ENCODE measurements at places on chromosomes 11 and 22.

DNA sequence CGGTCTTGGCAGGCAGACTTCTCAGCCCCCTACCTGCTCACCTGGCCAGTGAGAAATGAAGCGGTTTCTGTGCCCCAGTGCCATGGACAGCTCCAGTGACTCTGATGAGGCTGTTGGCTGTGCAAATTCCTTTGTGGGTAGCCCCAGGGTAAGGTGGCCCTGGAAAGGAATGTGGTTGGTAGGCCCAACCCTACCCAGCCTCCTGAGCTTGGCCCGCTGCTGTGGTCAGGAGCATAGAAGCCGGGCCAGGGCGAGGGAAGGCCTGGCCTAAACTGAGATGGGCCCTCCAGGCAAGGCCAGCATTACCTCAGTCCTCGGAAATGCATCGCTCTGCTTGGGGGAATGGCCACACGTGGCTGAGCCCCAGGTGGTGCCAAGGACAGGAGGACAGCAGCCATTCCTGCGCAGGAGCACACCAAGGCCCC lies 16.9 kb downstream of the DAGLA start:
- H3K4me1 ChIP-seq = peaks cover 34% of the 10 kb centered on the region
- no peak overlapping the region for H3K4me3 ChIP-seq
- no peaks in the 10 kb centered on the region for H3K36me3 ChIP-seq
- H3K27me3 ChIP-seq = peaks cover 3% of the 10 kb centered on the region
- DNase-seq = no peak

DNA sequence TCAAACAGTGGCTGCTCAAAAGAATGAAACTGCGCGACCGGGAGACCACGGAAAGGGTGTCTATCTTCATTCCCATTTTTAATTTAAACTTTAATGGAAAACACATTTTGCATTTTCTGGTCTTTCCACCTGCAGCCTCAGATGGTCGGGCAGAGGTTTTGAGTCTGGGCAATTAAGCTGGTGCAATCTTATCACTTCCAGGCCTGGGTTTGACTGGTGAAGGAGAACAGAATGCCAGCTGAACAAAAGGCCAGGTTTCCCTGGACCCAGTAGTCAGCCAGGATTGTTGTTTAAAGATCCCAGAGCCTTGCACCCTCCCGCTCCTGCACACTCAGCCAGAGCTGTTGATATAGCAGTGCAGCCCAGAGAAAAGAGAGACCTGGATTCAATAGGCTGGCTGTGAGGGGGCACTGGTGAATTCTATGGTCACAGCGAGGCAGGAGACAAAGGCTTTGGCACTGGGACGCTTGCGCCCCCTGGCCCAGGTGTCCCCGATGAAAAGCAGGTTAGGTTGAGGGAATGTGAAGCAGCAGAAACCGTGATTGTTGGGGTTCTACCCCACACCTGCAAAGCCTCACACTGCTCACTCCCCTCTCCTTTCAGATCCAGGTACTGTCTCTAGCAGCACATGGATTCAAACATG lies 83.6 kb downstream of the FLI1 start:
- no peaks in the 10 kb centered on the region for H3K36me3 ChIP-seq
- no peak for DNase-seq
- H3K4me3 ChIP-seq = no peak overlapping the region
- H3K4me1 ChIP-seq = peaks cover 9% of the 10 kb centered on the region

GRCh38 chr22:26576026-26576680 lies 13.8 kb downstream of the TPST2 start:
- DNase-seq = no peak
- no peaks in the 10 kb centered on the region for H3K36me3 ChIP-seq
- no peak overlapping the region for H3K4me3 ChIP-seq
- no peaks in the 10 kb centered on the region for H3K27me3 ChIP-seq
- no peak overlapping the region for H3K27ac ChIP-seq

DNA sequence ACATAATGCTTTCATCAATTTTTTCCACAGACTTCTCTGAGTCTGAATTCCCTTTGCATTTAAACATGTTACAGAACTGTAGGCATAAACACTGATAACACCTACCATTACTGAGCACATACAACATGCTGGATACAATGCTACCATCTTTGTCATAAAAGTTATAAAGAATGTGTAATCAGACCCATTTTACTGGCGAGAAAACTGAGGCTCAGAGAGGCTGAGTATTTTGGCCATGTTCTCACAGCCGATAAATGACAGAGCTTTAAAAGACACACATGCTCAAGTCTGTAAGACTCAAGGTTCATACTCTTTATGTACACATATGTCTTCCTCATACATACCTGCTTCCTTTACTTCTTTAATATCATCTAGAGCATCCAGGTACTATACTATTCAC lies 2.6 kb downstream of the RRAS2 start:
- no peak for DNase-seq
- no peaks in the 10 kb centered on the region for H3K27me3 ChIP-seq
- H3K27ac ChIP-seq = no peak overlapping the region
- H3K36me3 ChIP-seq = no peaks in the 10 kb centered on the region
- peaks cover 4% of the 10 kb centered on the region for H3K4me1 ChIP-seq

DNA sequence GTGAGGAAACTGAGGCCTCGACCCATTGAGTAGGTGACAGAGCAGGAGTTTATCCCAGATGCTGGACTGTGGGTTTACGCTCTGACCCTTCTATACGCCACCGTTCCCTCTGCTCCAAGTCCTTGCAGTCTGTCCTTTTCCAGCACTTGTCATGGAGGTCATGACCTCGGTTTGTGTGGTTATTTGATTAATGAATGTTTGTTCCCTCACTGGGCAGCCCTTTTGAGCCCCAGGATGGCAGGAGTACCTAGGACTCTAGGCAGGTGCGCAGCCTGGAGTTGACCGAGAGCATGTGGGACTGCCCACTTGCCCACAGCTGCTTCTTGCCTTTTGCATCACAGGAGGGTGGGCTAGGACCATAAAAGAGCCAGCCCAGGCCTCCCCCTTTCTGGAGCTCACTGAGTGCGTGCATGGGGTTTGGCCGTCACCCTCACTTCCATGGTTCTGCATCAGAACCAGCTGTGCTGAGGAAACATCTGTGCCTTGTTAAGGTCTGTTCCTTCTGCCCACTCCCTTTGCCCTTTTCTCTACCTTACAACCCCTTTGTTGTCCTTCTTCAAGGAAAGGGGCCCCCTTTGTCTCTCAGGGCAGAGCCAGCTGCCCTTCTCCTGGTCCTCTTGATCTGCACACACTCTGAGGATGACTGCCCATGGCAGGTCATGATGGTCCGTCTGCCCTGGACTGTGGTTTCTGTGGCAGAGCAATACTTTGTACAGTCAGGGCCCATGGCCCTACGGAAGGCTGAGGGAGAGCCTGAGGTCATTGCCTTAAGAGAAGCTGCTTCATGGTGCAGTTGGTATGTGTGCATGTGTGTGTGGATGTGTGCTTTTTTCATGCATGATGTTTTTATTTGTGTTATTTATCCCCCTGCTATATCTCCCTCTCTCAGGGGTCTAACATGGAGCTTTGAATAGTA lies 38.2 kb downstream of the BMAL1 start:
- H3K27ac ChIP-seq = no peak overlapping the region
- DNase-seq = no peak
- no peaks in the 10 kb centered on the region for H3K36me3 ChIP-seq
- H3K4me1 ChIP-seq = no peaks in the 10 kb centered on the region
- H3K4me3 ChIP-seq = no peak overlapping the region

GRCh38 chr11:74504100-74504691 lies 10.7 kb upstream of the LIPT2 start:
- no peak overlapping the region for H3K27ac ChIP-seq
- no peaks in the 10 kb centered on the region for H3K36me3 ChIP-seq
- no peak overlapping the region for H3K4me3 ChIP-seq
- H3K27me3 ChIP-seq = no peaks in the 10 kb centered on the region
- no peaks in the 10 kb centered on the region for H3K4me1 ChIP-seq
- no peak for DNase-seq

DNA sequence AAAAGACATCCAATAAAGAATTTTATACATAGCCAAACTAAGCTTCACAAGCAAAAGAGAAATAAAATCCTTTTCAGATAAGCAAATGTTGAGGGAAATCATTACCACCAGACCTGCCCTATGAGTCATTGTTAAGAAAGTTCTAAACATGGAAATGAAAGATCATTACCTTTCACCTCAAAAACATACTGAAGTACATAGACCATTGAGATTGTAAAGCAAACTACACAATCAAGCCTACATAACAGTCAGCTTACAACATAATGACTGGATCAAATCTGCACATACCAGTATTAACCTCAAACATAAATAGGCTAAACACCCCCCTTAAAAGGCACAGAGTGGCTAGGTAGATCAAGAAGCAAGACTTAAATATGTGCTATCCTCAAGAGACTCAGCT lies 501.0 kb upstream of the LUZP2 start:
- DNase-seq = no peak
- no peak overlapping the region for H3K4me3 ChIP-seq
- no peaks in the 10 kb centered on the region for H3K27me3 ChIP-seq
- no peaks in the 10 kb centered on the region for H3K36me3 ChIP-seq
- no peak overlapping the region for H3K27ac ChIP-seq

DNA sequence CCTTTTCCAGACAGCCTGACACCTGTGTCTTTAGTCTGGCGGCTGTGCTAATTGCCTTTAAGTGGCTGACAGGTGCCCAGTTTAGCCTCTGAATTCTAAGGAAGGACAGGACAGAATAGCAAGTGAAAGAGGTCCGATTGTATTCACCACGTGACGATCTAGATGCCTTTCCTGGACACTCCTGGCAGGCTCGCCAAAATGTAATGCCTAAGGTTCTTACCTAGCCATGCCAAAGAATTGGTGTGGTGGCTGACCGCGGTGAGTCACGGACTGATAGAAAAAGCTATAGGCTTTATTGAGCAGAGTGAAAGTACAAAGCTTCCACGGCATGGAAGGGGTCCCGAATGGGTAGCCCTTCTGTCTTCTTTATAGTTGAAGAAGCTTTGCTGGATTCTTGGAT lies 26.7 kb downstream of the ANKRD42 start:
- H3K27me3 ChIP-seq = no peaks in the 10 kb centered on the region

DNA sequence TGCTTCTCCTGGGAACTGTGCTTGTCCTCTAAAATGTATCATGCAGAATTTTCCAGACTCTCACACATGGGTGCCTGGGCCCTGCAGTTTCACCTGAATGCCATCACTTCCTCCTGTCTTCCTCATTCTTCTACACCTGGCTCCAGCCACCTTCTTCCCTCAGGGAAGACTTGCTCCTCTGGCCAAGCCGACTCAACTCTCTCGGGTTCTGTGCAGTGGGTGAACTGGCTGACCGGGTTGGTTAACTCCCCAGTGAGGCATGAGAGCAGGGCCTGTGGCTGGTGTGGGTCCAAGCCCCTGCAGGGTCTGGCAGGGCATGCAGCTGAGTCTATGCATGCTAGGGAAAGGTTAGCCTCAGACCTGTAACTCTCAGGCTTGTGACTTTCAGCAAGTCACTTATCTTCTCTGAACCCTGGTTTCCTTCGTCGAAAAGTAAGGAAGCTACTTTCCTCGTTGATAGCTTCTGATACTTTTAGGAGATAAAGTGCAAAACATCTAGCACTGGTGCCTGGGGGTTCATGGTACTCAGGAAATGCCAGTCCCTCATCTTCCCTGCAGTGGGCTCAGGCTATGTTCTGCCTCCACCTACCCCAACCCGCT lies 11.9 kb downstream of the CD82 start:
- H3K27ac ChIP-seq = no peak overlapping the region
- H3K4me3 ChIP-seq = no peak overlapping the region
- DNase-seq = no peak
- no peaks in the 10 kb centered on the region for H3K4me1 ChIP-seq
- no peaks in the 10 kb centered on the region for H3K27me3 ChIP-seq

GRCh38 chr11:100942016-100942415 lies 187.6 kb downstream of the PGR start:
- no peak overlapping the region for H3K4me3 ChIP-seq
- DNase-seq = no peak
- no peaks in the 10 kb centered on the region for H3K27me3 ChIP-seq
- H3K36me3 ChIP-seq = no peaks in the 10 kb centered on the region

GRCh38 chr11:62428871-62429560 lies 10.2 kb downstream of the SCGB1A1 start:
- no peaks in the 10 kb centered on the region for H3K4me1 ChIP-seq
- peaks cover 6% of the 10 kb centered on the region for H3K27me3 ChIP-seq
- DNase-seq = no peak
- H3K36me3 ChIP-seq = no peaks in the 10 kb centered on the region

- H3K4me3 ChIP-seq = no peak overlapping the region
- peaks cover 5% of the 10 kb centered on the region for H3K36me3 ChIP-seq
- no peaks in the 10 kb centered on the region for H3K27me3 ChIP-seq
- H3K4me1 ChIP-seq = no peaks in the 10 kb centered on the region
- DNase-seq = no peak
Observed at GRCh38 chr22:27868732-27869282, 50.2 kb downstream of the PITPNB start.

- H3K4me1 ChIP-seq = no peaks in the 10 kb centered on the region
- no peaks in the 10 kb centered on the region for H3K27me3 ChIP-seq
- no peak for DNase-seq
- no peaks in the 10 kb centered on the region for H3K36me3 ChIP-seq
Observed at GRCh38 chr11:130469181-130469580, 20.7 kb downstream of the ADAMTS15 start.

GRCh38 chr11:116641561-116642045 lies 131.2 kb downstream of the BUD13 start:
- H3K4me1 ChIP-seq = peaks cover 9% of the 10 kb centered on the region
- peak; percentile 92 for DNase-seq
- no peak overlapping the region for H3K4me3 ChIP-seq
- H3K27me3 ChIP-seq = no peaks in the 10 kb centered on the region
- no peak overlapping the region for H3K27ac ChIP-seq

GRCh38 chr11:88103337-88104206 lies 71.7 kb downstream of the RAB38 start:
- no peaks in the 10 kb centered on the region for H3K4me1 ChIP-seq
- H3K27ac ChIP-seq = no peak overlapping the region
- no peaks in the 10 kb centered on the region for H3K36me3 ChIP-seq
- DNase-seq = peak; percentile 65
- no peaks in the 10 kb centered on the region for H3K27me3 ChIP-seq

DNA sequence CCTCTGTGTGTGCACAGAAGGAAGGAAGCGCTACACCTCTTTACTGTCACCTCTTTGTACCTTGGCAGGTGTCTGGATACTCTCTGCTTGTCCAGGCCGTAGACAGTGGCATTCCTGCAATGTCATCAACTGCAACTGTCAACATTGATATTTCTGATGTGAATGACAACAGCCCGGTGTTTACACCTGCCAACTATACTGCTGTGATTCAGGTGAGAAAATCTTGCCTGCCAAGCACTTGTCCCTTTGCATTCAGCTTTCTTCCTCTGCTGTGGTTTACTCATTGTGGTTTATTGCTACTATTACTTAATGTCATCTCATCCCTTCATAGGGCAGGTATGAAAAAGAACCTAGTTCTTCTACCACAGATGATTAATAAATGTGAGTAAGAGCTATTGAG lies 131.9 kb upstream of the MTNR1B start:
- no peaks in the 10 kb centered on the region for H3K27me3 ChIP-seq
- H3K4me3 ChIP-seq = no peak overlapping the region
- no peak for DNase-seq
- no peaks in the 10 kb centered on the region for H3K4me1 ChIP-seq
- H3K36me3 ChIP-seq = no peaks in the 10 kb centered on the region

DNA sequence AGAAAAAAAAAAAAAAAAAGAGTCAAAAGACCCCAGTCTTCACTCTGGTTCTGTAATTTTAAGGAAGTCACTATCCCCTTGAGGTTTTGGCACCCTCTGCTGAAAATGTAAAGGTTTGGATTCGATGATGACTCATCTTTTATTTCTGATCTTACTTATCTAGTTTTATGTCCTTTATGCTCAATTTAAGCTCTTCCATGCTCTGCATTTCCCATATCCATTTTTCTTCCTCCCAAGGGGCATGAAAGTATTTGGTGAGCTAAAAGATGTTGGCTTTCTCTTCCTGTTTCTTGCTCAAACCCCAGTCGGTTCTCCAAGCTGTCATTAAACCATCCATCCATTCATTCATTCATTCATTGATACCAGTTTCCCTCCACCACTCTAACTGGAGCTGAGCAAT lies 61.0 kb upstream of the CDON start:
- peaks cover 7% of the 10 kb centered on the region for H3K4me1 ChIP-seq
- no peak overlapping the region for H3K4me3 ChIP-seq
- no peaks in the 10 kb centered on the region for H3K27me3 ChIP-seq
- no peak overlapping the region for H3K27ac ChIP-seq
- DNase-seq = no peak

Measured in H1 (cell line).